T47D (cell line): ENCODE measurements at places on chromosomes 12 and 14.
A peak's percentile ranks its signal among the peaks of the same experiment; 100 is the strongest.

GRCh38 chr12:109879351-109880042 is 844 bp downstream of the GLTP start:
- no peak for DNase-seq

DNA sequence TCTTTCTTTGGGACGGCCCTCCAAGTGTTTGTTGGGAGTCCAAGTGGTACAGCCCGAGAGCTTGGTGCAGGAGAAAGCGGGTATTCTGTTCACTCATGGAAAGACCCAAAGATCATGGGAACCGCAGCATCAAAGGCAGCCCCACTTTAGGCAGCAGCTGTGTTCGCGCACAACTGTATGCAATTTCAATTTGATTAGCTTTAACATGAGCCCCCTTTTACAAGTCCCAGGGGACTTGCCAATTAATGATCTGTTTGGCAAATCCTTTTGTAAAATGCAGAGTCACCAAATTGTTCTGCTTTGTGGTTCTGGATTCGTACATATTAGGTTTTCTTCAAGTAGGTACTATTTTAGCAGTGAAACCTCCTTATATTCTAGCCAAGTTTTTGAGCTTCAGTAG is 217.7 kb downstream of the AACS start:
- DNase-seq: no peak

DNA sequence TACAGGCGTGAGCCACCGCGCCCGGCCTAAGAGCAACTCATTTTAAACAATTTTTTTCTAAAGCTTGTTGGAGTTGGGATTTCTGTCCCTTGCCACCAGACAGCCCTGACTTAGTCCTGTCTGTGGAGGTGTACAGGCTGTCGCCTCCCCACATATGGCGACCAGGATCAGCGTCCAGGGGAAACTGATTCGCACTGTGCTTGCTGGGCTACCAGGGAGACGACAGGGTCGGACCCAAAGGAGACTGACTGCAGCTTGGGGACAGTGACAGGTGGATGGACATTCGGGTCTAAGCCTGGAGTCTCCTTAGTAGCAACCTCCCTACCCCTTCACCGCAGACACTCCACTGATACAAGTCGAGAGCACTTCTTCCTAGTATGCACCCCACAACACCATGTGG is 40.3 kb downstream of the TRAFD1 start:
- DNase-seq: no peak

DNA sequence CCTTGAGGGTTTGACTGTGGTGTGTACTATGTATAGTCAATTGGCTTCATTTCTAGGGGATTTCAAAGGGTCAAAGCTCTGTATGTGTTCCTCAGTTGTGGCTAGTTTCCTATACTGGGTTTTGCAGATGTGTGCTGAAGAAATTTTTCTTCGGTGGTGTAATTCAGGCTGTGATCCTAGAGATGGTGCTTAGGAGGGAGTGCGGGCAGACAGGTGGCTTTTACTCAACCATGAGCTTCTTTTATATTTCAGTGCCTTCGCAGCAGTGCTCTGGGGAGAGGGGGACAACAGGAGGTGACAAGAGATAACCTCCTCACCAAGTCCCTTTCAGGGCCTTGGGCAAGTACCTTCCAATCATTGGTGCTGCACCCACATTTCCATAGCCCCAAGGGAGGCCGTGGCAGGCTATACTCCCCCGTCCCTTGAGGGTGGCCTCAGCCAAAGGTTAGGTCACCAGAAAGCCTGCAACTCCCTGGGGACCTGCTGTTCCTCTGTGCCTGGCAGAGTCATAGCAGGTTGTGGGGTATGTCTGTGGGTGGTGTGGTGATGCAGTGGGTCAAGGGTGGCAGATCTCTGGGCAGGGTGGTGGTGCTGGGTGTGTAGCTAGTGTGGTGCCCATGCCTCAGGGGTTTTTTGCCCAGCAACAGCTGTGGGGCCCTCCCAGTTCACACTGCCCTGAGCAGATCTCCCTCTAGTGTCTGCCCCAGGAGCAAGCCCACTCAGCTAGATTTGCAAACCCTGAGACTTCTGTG is 37.0 kb upstream of the TMX1 start:
- no peak for DNase-seq

DNA sequence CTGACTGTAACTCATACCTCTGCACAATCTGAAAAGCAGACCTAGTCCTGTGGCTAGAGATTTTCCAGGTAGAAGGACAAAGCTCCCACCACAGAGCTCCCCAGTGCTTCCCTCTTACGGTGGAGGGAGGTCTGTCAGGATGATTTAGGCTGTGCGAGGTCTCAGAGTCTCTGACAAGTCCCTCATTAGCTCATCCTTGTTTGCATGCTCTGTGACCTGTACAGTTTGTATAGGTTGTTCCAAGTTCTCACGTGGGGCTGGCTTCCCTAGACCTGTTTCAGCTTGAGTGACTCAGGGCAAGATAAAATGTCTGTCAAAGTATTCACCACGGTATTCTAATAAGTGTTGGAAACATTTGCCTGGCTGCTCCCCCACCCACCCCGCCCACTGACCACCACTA is 34.8 kb downstream of the ASCL1 start:
- DNase-seq: no peak

GRCh38 chr12:75970310-75970709 is 61.3 kb downstream of the PHLDA1 start:
- no peak for DNase-seq

DNA sequence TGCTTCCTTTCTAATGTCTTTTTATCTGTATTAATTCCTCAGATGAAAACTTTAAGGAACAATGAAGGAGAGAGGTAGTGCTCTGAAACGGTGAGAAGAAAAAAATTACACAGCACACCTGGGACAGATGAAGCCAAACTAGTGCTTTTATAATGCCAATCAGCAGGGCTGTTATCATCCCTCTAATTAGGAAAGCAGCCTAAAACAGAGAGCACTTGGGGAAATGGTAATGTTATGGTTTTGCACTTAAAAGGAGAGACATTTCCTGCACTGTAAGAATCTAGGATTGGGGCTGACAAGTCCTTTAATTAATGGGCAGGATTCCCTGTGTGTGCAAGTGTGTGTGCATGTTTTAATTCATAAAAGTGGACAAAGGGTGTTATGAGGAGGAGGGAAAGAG is 4.8 kb upstream of the LMO3 start:
- no peak for DNase-seq

DNA sequence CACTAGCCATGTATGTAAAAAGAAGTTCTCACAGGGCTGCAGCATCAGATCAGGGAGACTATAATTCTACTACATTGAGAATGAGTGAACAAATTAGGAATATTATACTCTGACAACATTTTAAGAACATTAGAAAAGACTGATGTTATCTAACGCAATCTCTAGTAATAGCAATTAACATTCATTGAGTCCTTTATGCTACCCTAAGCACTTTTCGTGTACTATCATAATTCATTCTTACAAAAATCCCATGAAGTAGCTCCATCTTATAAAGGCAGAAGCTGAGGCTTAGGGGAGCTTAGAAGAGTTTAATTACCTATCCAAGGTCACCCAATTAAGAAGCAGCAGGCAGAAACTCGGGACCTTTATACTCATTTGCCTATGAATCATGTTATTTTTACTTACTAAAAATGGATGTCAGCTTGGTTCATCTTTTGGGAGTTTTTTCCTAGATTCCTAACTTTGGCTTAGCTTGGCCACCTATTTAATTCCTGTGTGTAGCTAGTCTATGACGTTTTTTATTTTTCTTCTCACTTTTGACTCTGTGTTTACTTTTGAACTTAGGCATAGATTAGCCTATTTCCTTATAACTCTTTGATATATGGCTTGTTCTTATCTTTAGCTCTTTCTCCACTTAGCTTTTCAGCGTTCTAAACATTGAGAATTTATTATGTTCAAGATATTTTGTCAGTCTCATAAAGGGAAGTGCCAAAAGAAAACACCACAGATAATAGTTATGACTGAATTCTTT is 333.5 kb upstream of the DCN start:
- no peak for DNase-seq

DNA sequence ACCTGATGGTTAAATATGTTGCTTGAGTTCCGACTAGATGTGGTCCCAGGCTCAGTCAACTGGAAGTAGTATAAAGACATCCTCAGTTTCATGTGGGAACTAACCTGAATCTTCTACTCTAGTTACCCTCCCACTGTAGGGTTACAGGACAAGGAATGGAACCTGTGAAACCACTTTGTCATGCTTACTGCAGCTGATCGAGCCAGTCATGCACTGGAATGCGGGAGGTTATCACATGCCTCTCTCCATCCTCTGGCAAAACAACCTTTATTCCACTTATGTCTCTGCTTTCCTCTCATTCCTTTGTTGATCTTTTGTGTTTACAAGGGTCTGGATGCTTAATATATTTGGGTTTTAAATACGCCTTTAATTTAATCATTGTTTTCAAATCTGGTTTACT is 111.9 kb upstream of the DDHD1 start:
- DNase-seq: no peak

GRCh38 chr12:20369305-20370013 is 1.1 kb downstream of the PDE3A start:
- no peak for DNase-seq

GRCh38 chr14:101540481-101541462 is 20.5 kb upstream of the DIO3 start:
- no peak for DNase-seq

GRCh38 chr14:105063056-105063455 is 2.2 kb downstream of the GPR132 start:
- DNase-seq: no peak

GRCh38 chr12:42855362-42855950 is 265.9 kb upstream of the PRICKLE1 start:
- DNase-seq: no peak

DNA sequence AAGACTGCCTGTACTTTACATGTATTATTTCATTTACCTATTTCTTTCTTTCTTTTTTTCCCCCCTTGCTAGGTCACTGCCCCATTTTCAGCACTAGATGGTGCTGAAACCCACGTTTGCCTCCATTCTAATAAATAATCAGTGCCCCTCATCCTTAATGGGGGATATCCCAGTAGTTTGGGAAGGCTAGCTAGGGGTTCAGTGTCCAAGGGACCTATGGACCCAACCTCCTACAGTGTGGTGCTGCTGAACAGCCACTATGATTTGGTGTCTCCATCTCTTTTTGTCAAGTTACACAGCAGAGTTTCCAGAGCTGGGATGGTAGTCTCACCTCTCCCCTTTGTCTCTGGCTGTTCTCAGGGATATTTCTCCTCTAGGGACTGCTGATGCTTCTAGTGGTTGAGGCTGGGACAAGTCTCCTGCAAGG is 6.5 kb upstream of the HCFC2 start:
- peak; percentile 53 for DNase-seq

GRCh38 chr14:24846261-24846660 is 203.7 kb downstream of the STXBP6 start:
- no peak for DNase-seq

- no peak for DNase-seq
Measured at GRCh38 chr14:97251491-97252155, 454.4 kb downstream of the VRK1 start.

DNA sequence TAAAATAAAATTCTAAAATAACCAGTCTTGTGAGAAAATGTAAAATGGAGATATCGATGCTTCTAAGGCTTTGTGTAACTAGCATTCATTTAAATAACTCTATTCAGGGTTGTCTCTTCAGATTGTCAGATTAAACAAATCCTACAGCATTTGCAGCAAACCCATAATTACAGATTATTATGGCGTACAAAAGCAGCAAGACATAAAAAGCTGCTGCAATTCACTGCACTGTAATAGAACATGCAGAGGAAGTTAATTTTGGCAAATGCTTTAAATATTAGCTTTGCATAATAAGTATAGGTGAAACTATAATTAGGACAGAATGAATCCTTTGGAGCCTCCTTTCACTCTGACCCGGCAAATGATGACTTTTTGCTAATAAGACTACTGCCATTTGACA is 98.3 kb downstream of the INSM2 start:
- DNase-seq: no peak

GRCh38 chr14:102505775-102506625 is 3.6 kb downstream of the ANKRD9 start:
- no peak for DNase-seq

GRCh38 chr14:31927348-31927832 is 149.7 kb upstream of the ARHGAP5 start:
- no peak for DNase-seq

DNA sequence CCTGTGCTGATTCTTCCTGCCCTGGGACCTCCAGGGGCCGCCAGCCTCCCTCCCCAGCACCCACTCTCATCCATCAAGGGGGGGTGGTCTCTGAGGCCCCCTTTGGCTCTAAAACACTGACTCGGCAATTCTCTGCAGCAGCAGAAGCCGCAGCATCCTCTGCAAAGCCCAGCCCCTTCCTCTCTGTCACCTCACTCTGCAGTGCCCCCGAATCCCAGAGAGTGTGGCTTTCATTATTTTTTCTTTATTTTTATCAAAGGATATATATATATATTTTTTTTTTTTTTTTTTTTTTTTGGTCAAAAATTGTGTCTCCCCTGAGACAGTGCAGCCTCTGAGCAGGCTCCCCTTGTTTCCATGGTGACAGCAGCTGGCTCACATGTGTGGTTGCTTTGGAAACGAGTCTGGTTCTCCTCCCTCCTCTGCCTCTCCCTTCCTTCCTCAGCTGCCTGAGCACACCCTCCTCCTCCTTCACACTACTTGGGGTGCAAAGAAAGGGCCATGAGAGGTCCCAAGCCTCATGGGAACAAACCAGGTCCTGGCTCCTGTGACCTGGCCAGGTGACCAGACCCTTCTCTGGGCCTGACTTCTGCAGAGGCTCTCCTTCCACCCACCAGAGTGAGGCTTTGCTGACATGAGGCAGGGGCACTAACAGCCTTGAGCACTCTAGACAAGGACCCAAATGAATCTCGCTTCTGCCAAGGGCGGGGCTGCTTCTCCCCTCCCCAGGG is 100.5 kb downstream of the LRRC74A start:
- DNase-seq: no peak

- no peak for DNase-seq
Measured at GRCh38 chr14:84040101-84040500, 1489.8 kb upstream of the FLRT2 start.

DNA sequence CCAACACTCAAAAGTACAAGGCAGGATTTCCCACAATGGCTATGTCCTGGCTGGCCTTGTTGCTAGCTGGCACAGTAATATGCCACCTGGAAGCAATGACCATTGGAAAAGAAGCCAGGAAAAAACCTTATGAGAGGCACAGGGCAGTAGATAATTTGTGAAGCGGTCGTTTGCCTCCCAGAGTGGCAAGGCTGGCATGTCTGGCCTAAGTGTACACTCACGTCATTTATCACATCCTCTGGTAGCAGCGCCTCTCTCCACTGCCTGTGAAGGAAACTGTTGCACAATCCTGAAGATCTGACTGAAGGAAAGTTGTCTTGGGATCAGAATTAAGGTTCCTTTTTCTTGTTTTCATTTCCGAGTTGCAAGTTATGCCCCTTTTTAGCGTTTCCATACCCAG is 408.5 kb downstream of the ZFP36L1 start:
- DNase-seq: no peak

GRCh38 chr12:2449586-2449985 is 345.2 kb upstream of the FKBP4 start:
- no peak for DNase-seq

- DNase-seq: peak; percentile 85
Measured at GRCh38 chr12:52139579-52140062, 52.2 kb downstream of the KRT80 start.

GRCh38 chr12:79778802-79779448 is 88.2 kb upstream of the PAWR start:
- peak; percentile 36 for DNase-seq
